ENCODE measurements at places on chromosomes 7 and 10.
A peak's percentile ranks its signal among the peaks of the same experiment; 100 is the strongest.

DNA sequence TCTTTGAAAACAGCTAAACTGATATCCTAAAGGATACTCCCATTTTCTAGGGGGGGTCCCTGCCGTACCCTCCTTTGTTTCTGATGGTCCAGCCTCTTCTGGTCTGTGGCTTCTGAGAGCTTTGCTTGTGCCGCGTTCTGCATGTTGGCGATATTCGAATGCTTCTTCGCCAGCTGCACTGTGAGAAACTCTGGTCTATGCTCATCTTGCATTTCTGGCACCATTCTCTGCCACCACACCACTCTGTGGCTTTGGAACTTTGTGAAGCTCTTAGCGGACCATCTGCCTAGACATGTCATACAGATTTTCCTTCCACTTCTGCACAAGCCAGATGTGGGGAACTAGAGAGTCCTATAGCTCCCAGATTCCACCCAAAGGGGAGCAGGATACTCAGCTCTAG lies 197.2 kb downstream of the REEP3 start:
- no peak for DNase-seq

GRCh38 chr7:26451997-26452396 lies 160.3 kb downstream of the SNX10 start:
- no peak for DNase-seq

DNA sequence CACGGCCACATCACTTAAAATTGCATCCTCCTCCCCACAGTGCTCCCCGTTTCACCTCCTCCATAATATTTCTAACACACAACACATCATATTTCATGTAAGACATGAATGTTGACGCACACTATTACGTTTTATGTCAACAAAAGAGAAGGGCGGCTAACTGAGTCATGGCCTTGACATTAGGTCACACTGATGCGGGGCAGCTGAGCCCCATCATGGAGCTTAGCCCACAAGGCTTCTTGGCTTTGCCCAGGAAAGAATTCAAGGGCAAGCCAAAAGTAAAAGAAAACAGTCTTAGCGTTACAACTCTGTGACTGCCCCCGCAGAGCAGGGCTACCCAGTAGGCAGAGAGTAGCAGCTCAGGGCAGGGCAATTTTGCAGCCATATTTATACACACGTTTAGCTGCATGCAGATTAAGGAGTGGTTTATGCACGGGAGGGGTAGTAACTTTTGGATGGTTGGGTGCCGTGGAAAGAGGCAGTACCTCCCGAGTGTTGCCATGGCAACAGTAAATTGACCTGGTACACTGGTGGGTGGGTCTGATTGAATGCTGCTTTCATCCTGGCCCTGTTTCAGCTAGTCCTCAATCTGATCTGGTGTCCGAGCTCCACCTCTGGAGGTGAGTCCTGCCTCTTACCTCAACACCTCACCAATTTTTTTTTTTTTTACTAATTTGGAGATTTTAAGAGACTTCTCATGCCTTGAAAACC lies 156.2 kb upstream of the FRMD4A start:
- DNase-seq = no peak

DNA sequence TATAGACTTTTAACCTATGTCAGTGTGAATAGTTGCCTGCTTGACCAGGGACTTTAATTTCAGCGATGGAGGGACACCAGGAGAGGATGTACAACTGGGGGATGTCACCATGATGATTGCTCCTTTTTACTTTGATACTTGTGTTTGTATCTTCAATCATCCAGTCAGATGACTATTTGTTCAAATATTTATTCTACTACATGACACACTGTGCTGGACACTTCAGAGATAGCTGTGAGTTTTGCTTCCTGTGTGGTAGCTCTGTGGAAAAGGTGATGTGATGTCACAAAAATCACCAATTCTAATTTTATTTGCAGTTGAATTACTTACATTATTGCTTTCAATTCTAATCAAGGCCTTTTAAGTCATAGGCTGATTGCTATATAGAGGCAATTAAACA lies 62.7 kb upstream of the CREB5 start:
- no peak for DNase-seq

DNA sequence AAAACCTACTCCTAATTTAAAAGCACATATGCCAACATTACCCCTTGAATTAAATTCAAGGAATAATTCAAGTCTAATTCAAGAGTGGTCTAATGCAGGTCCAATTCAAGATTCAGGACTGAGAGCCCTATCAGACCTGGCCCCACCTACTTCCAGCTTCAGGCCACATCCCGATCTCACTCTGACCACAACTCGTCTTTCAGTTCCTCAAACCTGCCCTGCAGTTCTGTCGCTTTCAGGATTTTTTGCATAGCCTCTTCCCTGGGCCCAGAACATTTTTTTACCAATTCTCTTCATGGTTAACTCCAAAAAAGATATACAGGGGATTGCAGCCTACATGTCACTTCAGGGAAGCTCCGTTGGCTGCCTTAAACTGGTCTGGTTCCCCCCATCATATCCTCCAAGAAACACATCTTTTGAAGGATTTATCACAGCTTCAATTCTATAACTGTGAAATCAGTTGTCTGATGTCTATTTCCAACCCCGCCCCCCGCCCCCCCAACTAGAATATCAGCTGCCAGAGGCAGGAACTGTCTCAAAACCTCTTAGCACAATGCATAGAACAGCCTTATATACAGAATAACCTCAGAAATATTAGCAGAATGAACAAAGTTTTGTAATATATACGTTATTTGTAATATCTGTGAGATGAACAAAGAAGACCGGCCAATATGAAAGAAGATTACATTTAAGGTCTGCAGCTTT lies 20.8 kb downstream of the CCDC6 start:
- no peak for DNase-seq

DNA sequence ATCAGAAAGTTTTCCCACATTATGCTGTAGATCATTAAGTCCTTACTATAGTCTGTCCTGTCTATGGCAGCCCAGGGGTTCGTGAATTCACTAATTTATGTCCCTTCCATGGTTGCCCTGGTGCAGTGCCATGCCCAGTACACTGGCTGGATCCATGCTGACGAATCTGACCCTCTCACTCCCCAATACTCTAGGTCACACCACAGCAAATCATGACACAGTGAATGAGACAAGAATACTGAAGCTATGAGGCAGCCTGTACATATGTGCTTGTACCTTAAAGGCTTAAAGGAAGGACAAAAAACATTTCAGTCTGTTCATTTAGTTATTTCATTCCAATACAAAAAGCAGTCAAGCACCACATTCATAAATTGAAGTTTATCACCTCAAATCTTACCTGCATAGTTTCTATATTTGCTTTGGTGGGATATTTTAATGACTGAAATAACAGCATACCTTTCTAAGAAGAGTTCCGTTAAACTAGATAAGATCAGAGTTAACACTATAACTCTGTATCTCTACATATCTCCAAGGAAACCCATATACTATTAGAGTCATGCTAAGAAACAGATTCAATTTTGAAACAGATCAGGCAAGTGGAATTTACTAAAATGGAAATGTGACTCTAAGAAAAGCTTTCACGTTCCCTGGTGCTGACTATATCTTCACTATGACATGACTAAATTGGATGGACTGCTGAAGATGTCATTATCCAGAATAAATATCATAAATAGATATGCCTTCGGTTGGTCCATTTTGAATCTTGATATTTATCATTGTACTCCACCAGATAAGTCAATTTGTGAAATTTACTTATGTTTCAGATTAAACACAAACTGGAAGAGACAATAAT lies 36.7 kb downstream of the OSBPL3 start:
- DNase-seq = no peak

DNA sequence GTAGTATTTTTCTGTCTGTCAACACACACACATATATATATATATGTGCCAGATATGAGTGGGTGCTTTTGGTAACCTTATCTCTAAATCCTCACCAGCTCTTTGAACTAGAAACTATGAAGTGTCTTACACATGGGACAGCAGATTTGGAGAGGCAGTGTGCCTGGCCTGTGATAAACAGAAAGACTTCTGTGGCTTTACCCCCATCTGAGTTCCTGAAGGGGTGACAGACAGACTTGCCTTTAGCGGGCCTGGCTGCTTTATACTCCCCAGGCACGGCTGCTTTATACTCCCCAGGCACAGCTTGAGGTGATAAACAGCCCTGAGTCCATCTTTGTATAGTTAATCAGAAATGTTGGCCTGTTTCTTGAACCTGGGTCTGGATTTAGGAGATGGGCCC lies 5.6 kb downstream of the BAG3 start:
- DNase-seq = no peak

DNA sequence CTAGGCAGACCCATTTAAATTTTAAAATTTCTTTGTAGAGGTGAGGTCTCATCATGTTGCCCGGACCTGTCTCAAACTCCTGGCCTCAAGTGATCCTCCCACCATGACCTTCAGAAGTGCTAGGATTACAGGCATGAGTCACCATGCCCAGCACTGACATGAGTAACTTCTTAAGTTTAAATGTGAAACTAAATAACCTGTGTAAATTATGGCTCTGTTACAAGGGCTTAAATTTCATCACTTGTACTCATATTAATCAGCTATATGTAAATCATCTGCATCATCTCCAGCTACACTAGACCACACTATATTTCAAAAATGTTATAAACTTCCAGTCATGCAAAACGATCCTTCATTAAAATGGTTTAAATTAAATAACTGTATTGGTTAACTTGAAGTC lies 56.1 kb downstream of the ATAD1 start:
- DNase-seq = no peak

- DNase-seq = no peak
These were observed 50.1 kb upstream of the ADRB1 start for GRCh38 chr10:113993489-113993991.

DNA sequence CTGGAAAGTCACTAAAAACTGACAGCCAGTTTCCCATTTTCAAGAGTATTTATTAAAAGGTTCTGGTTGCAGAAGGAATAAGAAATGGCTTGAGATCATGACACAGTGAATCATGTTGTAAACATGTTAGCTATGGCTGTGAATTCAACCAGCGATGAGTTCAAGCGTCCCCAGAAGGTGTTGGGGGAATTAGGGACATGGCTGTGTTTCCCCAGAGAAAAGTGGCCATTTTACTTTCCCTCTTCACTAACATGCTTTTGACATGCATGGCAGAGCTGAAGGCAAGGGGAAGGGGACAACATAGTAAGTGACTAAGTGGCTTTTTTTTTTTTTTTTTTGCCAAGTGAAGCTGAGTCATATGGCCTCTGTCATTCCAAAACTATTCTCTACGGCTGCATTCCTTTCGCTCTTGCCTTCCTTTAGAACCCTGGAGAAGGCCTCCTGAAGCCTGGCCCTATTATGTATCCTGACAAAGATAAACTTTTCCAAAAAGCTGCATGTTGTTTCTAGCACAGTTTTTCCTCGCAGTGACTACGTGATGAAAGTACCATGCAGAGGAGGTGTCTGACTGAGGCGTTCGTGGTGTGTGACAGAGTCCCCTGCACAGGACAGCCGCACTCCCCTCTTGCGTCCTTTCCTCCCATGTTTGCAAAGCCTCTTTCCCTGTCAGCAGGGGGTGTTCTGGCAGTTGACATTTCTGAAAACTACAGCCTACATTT lies 46.9 kb downstream of the EGFR start:
- DNase-seq = no peak

DNA sequence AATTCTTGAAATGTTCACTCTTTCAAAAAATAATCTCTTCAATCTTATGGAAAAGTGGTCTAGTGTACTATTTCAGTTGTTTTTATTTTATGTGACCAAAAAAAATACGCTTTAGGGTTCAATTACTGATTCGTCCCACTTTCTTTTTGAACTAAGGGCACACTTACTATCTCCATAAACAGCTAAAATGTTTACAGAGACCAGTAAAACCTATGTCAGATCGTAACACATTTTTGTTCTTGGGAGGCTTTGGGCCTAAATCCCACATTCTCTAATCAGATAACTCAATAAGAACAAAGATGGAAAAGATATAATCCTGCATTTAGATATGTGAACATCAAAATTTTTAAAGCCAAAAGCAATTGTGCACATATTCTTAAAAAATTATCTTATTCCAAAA lies 29.8 kb upstream of the EPC1 start:
- DNase-seq = no peak

DNA sequence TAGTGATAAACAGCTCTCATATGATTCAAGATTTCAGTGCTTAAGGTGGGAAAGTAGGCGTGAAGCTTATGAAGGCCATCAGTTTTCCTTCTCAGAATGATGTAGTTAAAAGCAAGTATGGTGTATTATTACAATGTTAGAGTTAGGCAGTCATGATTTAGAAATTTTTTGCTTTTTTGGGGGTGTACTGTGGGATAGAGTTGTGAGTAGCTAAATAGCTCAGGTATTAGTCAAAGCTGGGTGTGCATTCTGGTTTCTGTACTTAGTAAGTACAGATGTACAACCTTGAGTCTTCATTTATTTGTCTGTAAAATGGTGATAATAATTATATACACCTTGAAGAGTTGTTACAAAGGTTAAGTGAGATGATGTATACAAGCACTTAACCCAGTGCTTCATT lies 52.2 kb downstream of the R3HCC1L start:
- DNase-seq = no peak

DNA sequence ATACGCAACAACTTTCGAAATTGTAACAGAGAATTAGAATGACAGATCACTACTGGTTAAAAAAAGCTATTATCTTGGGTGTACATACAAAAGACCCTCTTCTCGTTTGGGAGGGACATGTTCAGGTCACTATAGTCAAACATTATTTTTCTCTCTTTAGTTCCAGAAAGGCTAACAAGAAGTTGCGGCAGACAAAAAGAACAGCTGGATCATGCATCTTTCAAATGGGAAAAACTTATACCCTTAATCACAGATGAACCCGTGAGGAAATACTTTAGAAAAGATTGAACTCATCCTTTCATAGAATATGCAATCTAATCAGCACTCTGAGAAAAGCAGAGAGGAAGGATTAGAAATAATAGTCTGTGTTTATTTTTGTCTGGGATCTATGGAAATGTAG lies 72.5 kb downstream of the EVX1 start:
- DNase-seq = no peak

GRCh38 chr10:73876157-73876556 lies 1.8 kb upstream of the CAMK2G start:
- DNase-seq = no peak

- DNase-seq = no peak
These were observed 101.9 kb downstream of the VWC2 start for GRCh38 chr7:49875336-49875735.

GRCh38 chr7:131859147-131859821 lies 302.9 kb upstream of the PODXL start:
- DNase-seq = peak; percentile 54

DNA sequence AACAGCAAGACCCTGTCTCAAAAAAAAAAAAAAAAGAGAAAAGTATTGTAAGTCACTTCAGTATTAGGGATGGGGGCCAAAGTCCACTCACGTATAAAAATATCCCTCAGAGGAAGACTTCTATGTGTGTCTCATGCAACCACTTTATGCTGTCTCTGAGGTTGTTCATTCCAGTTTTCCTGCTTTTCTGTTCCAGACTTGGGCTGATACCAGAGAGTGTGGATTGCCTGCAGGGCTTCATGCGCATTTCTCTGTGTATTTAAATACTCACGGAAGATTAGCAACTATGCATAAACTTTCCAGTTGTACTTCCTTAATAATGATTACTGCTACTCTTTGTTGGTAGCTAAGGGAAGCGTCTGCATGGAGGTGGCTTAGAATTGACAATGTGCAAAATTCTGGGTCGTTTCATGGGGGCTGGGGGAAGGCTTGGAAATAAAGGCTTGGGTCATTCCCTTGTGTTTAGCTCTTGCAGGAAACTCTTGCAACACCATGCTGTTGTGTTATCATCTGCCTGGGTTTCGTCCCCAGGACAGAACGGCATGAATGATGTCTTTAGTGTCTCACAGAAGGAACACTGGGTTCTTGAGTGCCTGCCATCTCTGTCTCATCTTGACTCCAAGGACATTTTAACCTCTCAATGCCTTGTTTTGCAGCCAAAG lies 54.1 kb downstream of the KIAA1217 start:
- DNase-seq = no peak

Data from D721Med (cell line).